ENCODE measurements at places on chromosomes 12 and 14. TPM values are rescaled to one million over a fixed set of nuclear protein-coding genes. Genes with fewer than 3 reads are reported as not detected.
A peak's percentile ranks its signal among the peaks of the same experiment; 100 is the strongest.

- no peak for DNase-seq
- H3K36me3 ChIP-seq: no peaks in the 10 kb centered on the region
- no peaks in the 10 kb centered on the region for H3K27me3 ChIP-seq
- H3K27ac ChIP-seq: no peak overlapping the region
Observed at GRCh38 chr12:81500788-81501187, 258.4 kb downstream of the PPFIA2 start.

- peaks cover 6% of the 10 kb centered on the region for H3K4me1 ChIP-seq
- no peak overlapping the region for H3K27ac ChIP-seq
- DNase-seq: no peak
- H3K4me3 ChIP-seq: no peak overlapping the region
Observed at GRCh38 chr12:4086481-4086880, 187.1 kb upstream of the CCND2 start.

The CMTM5 gene
- not detected for total RNA-seq

The PTPRQ gene
- not detected for total RNA-seq

DNA sequence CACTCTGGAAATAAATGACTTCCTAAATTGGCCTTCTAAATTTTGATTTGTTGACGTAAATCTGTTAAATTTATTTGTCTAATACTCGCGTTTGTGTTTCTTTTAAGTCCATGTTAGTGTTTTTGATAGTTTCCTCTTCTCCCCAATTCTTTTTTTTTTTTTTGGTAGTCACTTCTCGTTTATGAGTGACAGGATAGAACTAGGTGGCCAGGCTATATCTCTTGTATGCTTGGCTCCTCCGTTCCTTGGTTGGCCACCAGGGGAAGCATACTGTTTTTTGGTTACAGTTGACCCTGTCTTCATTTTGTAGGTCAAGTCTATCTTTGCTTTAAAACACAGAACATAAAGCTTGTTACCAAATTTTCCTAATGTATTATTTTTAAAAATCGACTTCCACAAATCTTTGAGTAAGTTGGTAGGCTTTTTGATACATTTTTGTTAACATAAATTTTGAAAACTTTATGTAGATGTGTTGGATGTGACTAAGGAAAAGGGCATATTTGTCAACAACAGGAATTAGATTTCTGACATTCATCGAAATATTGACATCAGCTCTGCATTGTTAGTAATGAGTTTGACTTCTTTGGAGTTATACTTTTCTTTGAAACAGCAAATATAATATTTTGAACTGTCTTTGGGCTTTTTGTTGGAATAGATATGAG, 2.2 kb downstream of the RCOR1 start:
- H3K27ac ChIP-seq: peak overlapping the region; percentile 77
- peak overlapping the region; percentile 84 for H3K4me3 ChIP-seq
- H3K36me3 ChIP-seq: peaks cover 27% of the 10 kb centered on the region

DNA sequence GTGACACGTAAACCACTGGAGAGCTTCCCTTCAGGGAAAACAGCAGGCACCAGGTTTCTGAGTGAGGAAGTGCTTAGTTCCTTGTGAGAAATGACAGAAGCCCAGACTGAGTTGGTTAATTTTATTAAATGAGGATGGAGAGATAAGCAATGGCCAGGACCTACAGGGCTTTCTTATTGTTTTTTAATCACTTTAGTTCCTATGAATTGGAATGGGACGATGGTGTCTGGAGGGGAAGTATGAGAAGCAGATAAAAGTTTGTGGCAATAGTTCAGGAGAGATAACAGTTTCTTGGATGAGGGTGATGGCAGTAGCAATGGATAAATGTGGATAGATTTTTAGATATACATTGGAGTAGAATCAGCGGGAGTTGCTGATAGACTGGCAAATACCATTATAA, 86.5 kb upstream of the PTPRR start:
- no peak for DNase-seq
- H3K27ac ChIP-seq: no peak overlapping the region

The SLCO1B1 gene
- not detected for total RNA-seq

The RPS26 gene
- total RNA-seq: 43.9 TPM

The PDZRN4 gene
- total RNA-seq: not detected

DNA sequence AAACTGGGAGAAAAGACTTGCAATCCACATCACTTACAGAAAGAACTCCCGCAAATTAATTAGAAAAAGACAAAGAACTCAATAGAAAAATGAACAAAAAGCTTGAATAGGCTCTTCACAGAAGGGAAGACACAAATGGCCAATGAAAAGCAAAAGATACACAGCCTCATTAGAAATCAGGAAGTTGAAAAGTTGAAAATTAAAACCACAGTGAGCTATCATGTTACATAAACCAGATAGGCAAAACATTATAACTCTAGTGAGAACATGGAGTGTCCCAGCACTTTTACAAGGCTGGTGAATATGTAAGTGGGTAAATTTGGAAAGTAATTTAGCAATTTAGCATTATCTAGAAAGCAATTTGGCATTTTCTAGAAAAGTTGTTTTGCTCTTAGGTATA, 158.4 kb upstream of the RASSF8 start:
- H3K27me3 ChIP-seq: peaks cover 5% of the 10 kb centered on the region
- no peak overlapping the region for H3K4me3 ChIP-seq
- H3K4me1 ChIP-seq: peaks cover 5% of the 10 kb centered on the region

- peaks cover 15% of the 10 kb centered on the region for H3K27me3 ChIP-seq
- H3K4me3 ChIP-seq: no peak overlapping the region
- no peak for DNase-seq
- H3K27ac ChIP-seq: no peak overlapping the region
Observed at GRCh38 chr12:8779281-8779680, 43.1 kb upstream of the A2ML1 start.

DNA sequence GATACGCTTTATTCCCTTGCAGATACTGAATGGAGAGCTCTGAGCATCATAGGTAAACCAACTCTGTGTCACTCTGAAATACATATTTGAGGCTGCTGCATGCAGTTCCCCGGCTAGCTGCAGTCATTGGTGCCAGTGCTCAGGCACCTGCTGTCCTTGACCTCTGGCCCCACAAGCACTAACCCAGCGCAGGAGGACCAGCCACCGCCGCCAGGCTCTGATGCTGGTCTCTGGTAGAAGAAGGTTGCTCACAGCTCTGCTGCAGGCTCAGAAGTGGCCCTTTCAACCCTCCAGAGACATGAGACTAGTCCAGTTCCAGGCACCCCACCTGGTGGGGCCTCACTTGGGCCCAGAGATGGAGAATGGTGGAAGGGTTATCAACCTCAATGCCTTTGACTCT, 34.5 kb upstream of the PTPRB start:
- DNase-seq: no peak
- H3K4me1 ChIP-seq: no peaks in the 10 kb centered on the region
- H3K27ac ChIP-seq: no peak overlapping the region
- H3K36me3 ChIP-seq: no peaks in the 10 kb centered on the region
- no peak overlapping the region for H3K4me3 ChIP-seq

DNA sequence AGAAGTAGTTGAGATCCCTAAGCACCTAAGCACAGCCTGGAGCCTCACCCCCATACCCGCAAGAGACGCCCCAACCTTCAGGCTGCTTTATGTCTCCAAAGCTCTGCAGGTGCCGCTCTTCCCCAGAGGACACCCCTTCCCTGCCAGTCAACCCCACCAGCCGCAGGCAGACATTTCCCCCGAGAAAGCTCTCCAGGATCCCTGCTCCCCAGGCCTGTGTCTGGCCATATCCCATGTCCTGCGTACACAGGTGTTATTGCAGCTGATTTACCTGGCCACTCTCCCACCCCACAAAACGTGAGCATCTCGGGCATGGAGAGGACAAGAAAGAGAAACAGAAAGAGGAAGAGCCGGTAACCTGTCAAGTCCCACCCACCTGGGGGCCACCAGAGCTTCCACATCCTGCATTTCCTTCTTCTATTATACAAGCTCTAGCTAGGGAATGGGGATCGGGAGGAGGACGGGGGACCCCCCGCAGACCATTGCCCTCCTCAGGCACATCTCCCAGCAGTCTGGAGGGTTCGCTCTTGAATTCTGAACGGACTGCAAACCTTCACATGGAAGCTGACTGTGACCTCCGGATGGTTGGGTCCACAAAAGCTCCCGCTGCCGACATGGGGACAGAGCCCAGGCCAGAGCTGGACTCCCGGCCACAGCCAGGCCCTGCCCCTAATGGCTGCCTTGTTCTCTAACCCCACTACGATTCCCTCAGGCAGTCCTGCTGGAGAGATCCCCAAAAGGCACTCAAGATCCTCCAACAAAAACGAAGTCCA, 17.6 kb downstream of the CCDC88C start:
- H3K36me3 ChIP-seq: peaks cover 46% of the 10 kb centered on the region
- peak overlapping the region; percentile 80 for H3K27ac ChIP-seq
- no peaks in the 10 kb centered on the region for H3K27me3 ChIP-seq
- peak overlapping the region; percentile 95 for H3K4me3 ChIP-seq
- peak; percentile 37 for DNase-seq
- H3K4me1 ChIP-seq: peaks cover 72% of the 10 kb centered on the region

The MAP3K9 gene
- 5.5 TPM for total RNA-seq

The STYK1 gene
- total RNA-seq: not detected

DNA sequence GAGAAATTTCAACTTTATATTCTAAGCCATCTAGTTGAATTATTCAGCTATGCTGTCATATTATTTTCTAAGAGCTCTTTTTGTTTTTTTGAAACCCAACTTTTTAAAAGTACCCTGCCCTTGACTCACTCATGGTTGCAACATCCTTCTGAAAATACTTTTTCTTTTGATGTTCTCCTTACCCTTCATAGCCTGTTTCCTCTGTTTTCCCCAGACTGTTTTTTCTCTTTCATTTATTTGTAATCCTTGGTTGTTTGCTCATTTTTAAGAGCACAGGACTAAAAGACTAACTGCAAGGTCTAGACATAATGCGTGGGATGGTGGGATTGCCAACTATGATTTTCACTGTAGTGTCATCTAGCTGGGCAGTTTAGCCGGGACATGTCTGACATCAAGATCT, 21.2 kb upstream of the CDKL1 start:
- peaks cover 23% of the 10 kb centered on the region for H3K36me3 ChIP-seq
- H3K27me3 ChIP-seq: no peaks in the 10 kb centered on the region
- no peak overlapping the region for H3K27ac ChIP-seq

GRCh38 chr12:6295094-6295811, 15.2 kb upstream of the PLEKHG6 start:
- H3K27ac ChIP-seq: no peak overlapping the region
- no peak overlapping the region for H3K4me3 ChIP-seq
- H3K36me3 ChIP-seq: no peaks in the 10 kb centered on the region

- DNase-seq: no peak
- H3K27ac ChIP-seq: peak overlapping the region; percentile 19
- H3K27me3 ChIP-seq: no peaks in the 10 kb centered on the region
- H3K4me1 ChIP-seq: peaks cover 35% of the 10 kb centered on the region
- H3K36me3 ChIP-seq: peaks cover 85% of the 10 kb centered on the region
Observed at GRCh38 chr14:91308337-91308736, 63.8 kb upstream of the GPR68 start.

The OR4E2 gene
- total RNA-seq: not detected

GRCh38 chr12:49322708-49323523, at the start of gene TROAP:
TROAP (plus strand) TSS chr12:49323255; CDS start chr12:49323609, 354 bp downstream.
- peak within 1 kb of the TSS; percentile 82 for H3K27ac ChIP-seq
- DNase-seq: peak; percentile 98
- peaks cover 3% of the 10 kb centered on the region for H3K27me3 ChIP-seq

- peaks cover 19% of the 10 kb centered on the region for H3K4me1 ChIP-seq
- H3K27me3 ChIP-seq: no peaks in the 10 kb centered on the region
- peaks cover 54% of the 10 kb centered on the region for H3K36me3 ChIP-seq
- H3K4me3 ChIP-seq: no peak overlapping the region
- DNase-seq: no peak
Observed at GRCh38 chr12:26697217-26697616, 135.8 kb downstream of the ITPR2 start.

- H3K27ac ChIP-seq: no peak overlapping the region
- no peak for DNase-seq
- H3K4me1 ChIP-seq: no peaks in the 10 kb centered on the region
- no peak overlapping the region for H3K4me3 ChIP-seq
- peaks cover 12% of the 10 kb centered on the region for H3K27me3 ChIP-seq
Observed at GRCh38 chr14:65150898-65151608, 48.7 kb upstream of the MAX start.

The OR6C6 gene
- total RNA-seq: not detected

DNA sequence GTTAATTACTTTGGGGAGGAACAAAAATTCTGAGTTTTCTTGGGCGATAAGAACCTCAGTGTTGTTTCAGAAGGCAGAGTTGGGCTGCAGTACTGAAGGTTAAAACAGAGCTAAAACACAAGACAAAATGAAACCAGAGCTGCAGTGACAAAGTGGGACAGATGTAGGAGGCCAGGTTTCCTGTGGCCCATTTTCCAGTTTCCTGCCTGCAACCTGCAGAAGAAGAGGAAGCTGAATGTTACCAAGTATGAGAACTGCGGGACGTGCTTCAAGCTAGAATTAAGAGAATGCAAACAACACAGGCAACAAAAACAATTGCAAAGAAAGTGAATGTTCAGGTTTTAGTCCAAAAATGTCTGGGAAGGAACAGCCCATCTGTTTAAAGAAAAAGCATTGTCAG, 17.8 kb downstream of the ELK3 start:
- peaks cover 72% of the 10 kb centered on the region for H3K4me1 ChIP-seq
- peaks cover 26% of the 10 kb centered on the region for H3K36me3 ChIP-seq
- H3K4me3 ChIP-seq: peak overlapping the region; percentile 10
- H3K27ac ChIP-seq: peak overlapping the region; percentile 48

DNA sequence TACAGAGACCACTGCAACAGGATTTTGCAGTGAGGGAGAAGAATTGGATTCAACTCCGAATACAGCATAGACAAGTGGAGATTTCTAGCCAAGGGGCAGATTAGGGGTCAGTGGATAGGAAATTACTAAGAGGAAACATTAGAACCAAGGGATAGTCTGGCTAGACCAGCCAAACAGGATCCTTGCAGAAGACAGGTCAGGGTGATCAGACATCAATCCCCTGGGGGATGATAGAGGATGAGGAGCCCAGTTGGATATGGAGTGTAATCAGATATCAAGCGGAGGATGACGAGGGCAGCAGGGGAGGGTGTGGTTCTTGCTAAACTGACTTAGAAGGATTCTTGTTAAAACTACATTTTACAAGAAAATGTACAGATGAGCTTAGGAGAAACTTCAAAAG, 424.4 kb downstream of the DAD1 start:
- no peak overlapping the region for H3K4me3 ChIP-seq
- no peak overlapping the region for H3K27ac ChIP-seq
- no peaks in the 10 kb centered on the region for H3K36me3 ChIP-seq
- no peak for DNase-seq
- peaks cover 19% of the 10 kb centered on the region for H3K4me1 ChIP-seq

The ORMDL2 gene
- total RNA-seq: 58.6 TPM

The RNASE7 gene
- not detected for total RNA-seq

The MAP1LC3B2 gene
- total RNA-seq: 0.37 TPM

- no peak for DNase-seq
- no peak overlapping the region for H3K4me3 ChIP-seq
- no peaks in the 10 kb centered on the region for H3K27me3 ChIP-seq
- H3K27ac ChIP-seq: no peak overlapping the region
- no peaks in the 10 kb centered on the region for H3K36me3 ChIP-seq
Observed at GRCh38 chr12:43402436-43402835, 149.6 kb downstream of the ADAMTS20 start.

DNA sequence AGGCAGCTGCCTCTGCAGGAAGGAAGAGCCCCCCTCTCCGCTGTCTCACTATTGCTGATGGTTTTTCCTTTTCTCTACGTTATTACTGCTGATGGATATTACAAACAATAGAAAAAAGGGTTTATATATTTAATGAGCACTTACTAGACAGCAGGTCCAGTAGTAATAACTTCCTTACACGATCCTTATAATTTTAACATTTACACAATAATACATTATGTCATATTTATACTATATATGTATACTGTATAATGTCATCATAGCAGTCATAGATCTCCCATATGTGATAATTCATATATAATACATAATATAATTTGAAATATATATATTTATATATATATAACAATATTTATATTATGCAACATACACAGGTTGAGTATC, 92.4 kb downstream of the KSR2 start:
- DNase-seq: no peak
- no peaks in the 10 kb centered on the region for H3K36me3 ChIP-seq
- peaks cover 4% of the 10 kb centered on the region for H3K4me1 ChIP-seq
- no peak overlapping the region for H3K27ac ChIP-seq
- peaks cover 18% of the 10 kb centered on the region for H3K27me3 ChIP-seq

Data from activated T-helper 2 cell treated with anti-CD3 and anti-CD28 coated beads, Interferon-gamma antibody, Interleukin-2, Interleukin-4, amounts not matched to agents 10 μg/mL and 5 μg/mL and 100 μg/mL, durations not matched to agents 14 hours and 24 hours and 36 hours (primary cell).